GM13976 (cell line): ENCODE measurements at places on chromosomes 3 and 15.

DNA sequence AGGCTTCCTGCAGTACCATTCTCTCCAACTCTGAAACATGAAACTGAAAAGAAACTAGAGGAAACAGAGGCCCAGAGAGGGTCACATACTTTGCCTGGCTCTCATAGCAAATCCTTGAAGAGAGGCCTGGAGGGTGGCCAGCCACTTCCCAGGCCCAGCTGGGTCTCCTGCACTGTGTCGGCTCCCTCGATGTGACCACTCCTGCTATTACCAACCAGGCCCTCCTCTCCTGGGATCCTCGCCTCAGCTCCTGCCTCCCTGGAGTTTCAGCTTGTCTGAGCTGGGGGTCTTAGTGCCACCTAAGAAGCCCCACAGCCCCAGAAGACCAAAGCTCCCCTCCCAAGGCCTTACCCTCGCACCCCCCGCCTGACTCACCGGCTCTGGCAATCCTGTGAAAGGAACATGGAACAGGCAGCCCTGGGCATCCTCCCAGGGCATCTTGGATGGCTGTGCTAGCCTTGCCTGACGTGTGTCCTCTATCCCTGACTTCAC is 4.6 kb downstream of the LOXL1 start:
- DNase-seq: no peak

GRCh38 chr3:32794487-32795308 is 23.1 kb upstream of the TRIM71 start:
- no peak for DNase-seq

DNA sequence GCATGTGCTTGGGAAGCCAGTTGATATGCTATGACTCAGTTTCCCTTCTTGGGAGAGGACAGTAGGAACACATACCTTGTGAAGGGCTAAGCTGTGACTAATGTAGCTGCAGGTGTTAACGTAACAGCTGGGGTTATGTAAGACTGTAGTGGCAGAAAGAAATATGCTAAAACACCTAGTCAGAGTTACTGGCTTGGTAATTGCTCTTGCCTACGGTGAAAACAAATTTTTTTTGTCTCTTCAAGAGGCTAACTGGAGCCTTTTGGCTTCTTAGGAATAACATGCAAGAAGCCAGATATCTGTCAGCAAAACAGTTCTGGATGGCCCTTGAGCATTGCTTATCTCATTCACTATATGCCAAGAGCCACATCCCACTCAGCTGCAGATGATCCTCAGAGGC is 1.4 kb downstream of the MAPKBP1 start:
- DNase-seq: no peak

DNA sequence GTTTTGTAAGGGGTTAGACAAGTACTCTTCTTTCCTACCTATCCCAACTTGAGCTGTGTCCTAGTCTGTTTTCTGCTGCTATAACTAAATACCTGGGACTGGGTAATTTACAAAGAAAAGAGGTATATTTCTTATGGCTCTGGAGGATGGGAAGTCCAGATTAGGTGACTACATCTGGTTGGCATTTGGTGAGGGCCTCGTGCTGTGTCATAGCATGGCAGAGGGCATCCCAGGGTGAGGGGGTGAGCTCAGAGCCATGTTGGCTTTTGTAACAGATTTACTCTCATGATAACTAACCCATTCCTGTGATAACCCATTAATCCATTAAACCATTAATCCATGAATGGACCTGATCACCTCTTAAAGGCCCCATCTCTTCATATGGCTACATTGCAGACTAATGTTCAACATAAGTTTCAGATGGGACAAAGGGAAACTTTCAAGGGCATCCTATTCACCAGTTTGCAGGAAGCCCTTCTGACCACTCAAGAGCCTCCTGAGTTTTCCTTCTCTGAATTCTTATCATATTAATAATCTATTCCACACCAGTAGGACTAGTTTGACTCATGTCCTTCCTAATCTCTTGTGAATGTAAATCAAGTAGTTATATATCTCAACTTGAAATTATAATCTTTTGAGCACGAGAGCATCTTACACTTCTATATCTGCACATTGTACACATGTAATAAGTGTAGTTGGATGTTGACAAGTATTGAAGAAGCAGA is 185.7 kb upstream of the ZPLD1 start:
- DNase-seq: no peak

DNA sequence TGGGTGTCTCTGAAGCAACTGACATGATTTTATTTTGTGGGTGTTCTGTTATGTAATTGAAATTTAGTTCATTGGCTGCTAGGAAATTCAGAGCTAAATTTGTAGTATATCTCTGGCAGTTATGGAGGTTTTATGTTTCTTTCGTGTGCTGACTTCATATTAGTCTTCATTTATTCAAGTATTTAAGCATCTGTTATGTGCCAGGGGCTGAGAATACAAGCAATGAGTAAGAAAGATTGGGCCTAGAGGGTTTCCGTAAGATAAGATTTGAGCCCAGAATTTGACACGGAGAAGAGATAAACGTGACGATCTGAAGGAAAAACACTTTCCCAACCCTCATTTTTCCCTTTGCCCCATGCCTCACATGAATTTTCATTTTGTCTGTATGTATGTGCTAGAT is 75.2 kb upstream of the ACKR4 start:
- DNase-seq: no peak

GRCh38 chr15:29440541-29440940 is 170.9 kb upstream of the NSMCE3 start:
- DNase-seq: no peak

DNA sequence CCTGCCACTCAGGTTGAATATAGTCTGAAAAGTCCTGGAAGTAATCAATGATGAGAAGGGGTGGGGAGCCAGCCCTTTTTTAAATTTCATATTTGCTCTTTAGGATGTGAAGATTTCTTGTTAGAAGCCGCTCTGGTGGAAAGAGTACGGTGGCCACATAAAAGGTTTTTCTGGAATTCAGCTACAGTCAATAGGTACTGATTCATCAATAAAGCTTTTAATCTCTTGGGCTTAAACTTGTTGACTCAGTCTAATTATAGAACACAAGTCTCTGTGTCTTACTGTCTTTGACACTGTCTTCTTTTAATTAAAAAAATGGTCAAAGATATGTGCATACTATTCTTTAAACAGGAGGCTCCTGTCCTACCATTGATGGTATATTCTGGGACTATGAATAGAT is 99.9 kb upstream of the TP63 start:
- no peak for DNase-seq

DNA sequence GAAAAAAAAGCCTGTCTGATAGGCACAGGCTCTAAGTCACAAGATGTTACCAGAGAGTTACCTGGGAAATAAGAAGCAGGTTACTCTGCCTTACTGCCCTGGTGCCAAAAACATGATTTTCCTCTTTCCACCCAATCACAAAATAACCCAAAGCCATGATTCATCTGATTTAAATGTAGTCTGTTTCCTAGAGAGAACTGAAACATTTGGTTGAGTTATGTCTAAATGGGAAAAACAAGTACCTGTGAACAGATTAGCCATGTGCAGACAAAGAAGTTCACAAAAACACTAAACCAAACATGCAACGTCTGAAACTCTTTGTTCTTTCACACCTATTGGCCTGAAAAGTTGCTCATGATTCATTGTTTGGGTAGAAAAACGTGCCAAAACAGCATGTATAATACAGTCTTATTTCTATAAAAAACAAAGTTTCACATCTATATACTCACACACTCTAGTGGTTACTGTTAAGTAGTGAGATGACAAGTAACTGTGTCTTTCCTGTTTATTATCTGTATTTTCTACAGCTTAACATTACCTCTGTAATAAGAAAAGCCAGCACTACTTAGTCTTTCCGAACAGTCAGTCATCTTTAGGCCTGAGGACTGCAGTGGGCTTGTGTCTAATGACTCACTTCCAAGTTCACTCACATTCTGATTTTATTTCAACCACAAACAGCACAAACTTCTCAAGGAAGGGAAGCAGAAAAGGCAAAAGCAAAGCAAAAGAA is 30.2 kb downstream of the FAM174B start:
- peak; percentile 66 for DNase-seq

DNA sequence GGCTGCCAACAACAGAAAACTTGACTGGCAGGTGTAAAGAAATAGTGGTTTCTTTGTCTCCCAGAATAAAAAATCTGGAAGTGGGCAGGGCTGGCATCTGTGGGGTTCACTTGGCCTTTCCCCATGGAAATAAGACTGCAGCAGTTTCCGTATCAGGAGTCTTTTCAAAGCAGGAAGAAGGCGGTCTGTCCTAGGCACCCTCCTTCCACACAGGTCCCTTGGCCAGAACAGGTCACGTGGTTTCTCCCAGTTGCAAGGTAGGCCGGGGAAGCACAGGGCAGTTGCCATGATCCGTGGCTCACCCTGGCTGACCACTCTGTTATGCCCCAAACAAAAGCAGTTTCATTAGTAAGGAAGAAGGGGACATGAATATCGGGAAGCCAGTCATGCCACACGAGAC is 45.4 kb downstream of the ZDHHC19 start:
- no peak for DNase-seq

DNA sequence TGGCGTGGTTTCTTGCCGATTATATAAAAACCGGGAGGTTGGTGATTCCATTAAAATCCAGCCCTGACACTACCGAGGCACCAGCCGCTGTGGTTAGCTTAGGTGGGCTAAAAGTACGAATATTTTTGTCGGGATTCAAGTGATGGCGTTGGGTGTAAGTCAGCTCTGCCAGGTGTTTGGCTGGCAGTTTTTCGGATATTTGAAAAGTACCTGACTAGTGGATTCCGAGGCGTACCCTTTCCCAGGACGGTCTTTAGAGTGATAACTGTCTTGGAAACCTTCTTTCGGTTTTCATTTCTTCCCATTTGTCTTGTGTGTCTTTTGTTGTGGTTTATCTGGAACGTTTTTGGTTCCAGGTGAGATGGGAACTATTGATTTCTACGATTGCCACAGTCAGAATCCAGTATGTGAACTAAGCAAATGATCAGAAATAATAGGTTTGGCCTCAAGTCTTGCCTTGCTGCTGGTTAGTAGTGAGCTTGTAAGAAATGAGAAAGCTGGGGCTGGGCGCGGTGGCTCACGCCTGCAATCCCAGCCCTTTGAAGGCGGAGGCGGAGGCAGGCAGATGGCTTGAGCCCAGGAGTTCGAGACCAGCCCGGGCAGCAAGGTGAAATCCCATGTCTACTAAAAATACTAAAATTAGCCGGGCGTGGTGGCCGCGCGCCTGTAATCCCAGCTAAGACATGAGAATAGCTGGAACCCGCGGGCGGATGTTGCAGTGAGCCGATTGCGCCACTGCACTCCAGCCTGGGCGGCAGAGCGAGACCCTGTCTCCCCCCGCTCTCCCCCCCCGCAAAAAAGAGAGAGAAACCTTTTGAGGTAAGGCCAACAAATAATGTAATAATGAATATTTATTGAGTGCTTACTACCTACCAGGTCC is 1.4 kb downstream of the FYTTD1 start:
- peak; percentile 38 for DNase-seq
